CD4-positive, alpha-beta T cell treated with Interleukin-4 for 4 hours (primary cell): ENCODE measurements at places on chromosomes 11 and 22.
A peak's percentile ranks its signal among the peaks of the same experiment; 100 is the strongest.

GRCh38 chr11:132683602-132684001 is 848.7 kb downstream of the OPCML start:
- DNase-seq = no peak

DNA sequence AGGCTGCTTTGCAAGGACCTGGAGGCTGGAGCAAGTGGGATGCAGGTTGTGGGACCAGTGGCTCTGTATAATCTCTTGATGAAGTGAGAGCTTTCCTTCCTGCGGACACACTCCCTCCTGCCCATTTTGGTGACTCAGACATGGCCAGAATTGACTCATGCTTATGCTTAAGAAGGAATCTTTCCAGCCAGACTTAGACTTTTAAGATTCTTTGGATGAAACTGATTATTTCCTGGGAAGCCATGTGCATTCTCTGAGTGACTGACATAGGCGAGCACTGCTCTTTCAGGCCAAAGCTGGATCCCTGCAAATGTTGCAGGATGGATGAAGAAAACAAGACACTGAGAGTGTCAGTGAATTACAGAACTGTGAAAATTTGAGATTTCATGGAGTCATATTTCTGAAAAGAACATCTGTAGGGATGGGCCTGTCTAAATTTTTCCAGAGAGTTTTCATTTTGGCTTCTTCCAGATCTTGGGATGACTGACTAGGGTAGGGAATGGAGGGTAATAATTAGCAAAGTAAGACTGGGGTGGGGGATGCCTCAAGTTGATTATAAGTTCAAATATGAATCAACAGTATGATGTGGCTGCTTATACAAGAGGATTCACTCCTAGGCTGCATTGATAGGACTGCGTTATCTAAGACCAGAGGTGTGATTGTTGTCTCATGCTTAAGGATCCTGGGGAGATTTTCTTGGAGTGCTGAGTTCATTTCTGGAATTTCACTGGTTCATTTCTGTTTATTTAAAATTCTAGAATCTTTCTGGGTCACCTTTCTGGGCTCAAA is 195.8 kb downstream of the HIPK3 start:
- no peak for DNase-seq

- DNase-seq = peak; percentile 76
Measured at GRCh38 chr22:42661985-42662831, 13.0 kb upstream of the CYB5R3 start.

DNA sequence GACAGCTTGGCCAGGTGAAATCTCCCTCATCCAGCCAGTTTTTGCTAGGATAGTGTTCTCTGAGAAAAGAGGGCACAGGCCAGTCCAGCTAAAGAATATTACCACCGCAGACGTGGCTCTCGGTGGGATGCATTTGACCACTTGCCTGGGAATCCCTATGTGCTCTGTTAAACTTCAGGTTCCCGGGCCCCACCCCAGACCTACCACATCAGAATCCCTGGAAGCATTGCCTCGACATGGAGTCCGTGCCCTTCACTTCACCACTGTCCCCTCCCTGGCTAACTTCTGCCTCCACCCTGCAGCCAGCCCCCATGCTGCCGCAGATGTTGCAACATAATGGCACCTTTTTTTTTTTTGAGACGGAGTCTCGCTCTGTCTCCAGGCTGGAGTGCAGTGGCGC is 56.9 kb upstream of the EMID1 start:
- no peak for DNase-seq

GRCh38 chr11:68127714-68128681 is 6.8 kb upstream of the CHKA start:
- DNase-seq = no peak

DNA sequence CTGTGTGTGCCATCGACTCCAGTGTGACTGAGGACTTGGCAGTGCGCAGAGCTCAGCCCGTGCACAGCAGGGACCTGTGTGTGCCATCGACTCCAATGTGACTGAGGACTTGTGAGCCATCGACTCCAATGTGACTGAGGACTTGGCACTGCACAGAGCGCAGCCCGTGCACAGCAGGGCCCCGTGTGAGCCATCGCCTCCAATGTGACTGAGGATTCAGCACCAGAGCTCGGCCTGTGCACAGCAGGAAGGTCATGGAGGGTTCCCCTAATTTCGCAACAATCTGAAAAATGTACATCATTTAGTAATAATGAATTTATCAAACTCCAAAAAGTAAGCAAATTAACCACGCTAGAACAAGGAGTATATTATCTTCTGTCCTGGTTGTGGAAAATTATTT is 348.3 kb upstream of the B3GAT1 start:
- no peak for DNase-seq

DNA sequence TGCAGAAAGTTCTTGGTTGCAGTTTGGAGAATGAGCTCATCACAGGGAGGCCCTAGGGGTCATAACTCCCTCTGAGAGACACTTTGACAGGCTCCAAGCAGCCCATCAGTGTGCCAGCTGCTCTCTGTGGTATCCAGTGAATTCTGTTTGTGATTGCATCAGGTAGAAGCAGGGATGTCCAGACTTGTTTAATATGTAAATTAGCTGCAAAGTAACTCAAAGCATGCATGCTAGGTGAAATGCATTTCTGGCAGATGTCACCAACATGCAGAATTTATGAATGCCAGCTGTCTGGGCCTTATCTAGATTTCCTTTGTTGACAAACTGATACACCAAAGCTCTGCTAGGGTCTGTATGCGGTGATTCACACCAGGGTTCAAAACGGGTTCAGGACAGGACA is 123.6 kb upstream of the MTNR1B start:
- no peak for DNase-seq

- peak; percentile 85 for DNase-seq
Measured at GRCh38 chr11:118046051-118046963, 30.6 kb upstream of the TMPRSS4 start.

GRCh38 chr11:45141171-45141570 is 5.3 kb upstream of the PRDM11 start:
- no peak for DNase-seq

- no peak for DNase-seq
Measured at GRCh38 chr11:47928426-47928825, 51.9 kb upstream of the PTPRJ start.

DNA sequence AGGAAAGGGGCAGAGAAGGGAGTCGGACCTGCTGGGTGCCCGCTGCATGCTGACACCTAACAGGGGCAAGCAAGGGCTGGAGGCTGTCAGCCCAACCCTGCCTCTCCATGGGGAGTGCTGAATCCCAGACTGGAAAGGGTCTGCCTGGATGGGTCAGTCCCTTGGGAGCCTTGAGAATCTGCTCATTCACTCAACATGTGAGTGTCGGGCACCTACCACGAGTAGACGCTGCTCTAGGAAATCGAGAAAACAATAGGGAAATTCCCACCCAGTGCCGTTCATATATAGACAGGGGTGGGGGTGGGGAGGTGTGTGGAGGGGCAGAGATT is 4.4 kb upstream of the CTSD start:
- no peak for DNase-seq
